ENCODE measurements at places on chromosomes 3 and 15.

DNA sequence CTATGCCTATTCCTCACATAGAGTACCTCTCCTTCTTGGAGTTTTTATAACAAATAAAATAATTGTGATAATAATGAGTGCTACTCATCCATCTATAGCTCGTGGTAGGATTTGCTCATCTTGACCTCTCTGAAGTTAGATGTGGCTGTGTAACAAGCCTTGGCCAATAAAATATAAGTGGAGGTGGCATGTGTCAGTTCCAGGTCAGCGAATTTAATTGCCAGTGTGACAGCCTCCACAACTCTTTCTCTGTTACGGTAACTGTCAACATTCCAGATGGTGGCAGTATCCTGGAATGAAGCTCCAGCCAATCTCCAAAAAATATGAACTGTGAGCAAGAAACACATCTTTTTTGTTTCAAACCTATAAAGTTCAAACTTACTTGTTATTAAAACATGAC is 13.8 kb downstream of the CLRN1 start:
- DNase-seq, result no peak

DNA sequence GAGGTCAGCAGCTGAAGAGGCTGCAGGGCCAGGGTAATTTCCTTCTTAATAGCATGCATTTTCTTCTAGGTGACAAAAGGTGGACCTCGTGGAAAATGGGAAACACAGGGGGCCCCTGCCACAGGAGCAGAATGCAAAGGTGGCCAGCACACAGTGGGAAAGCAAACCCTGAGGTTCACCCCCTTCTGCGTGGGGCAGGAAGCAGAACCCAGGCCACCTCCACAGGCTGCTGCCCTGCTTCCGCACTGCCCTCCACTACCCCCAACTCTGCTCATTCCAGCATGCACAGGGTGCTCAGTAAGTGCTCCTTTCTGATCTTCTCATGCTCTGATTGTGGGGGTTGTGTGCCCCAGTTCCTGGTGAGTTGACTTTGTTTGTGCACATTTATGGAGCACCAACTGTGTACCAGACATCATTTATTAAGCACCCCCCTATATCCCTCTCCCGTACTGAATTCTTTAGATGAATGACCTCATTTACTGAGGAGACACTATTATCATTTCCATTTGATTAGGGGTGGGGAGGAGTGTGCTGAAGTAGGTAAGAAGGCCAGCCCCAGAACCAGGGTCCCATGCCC is 12.7 kb upstream of the FGD5 start:
- DNase-seq, result no peak

- DNase-seq, result no peak
Measured at GRCh38 chr3:186237915-186238314, 124.1 kb downstream of the DGKG start.

GRCh38 chr15:54033356-54033860 is 55.2 kb downstream of the UNC13C start:
- no peak for DNase-seq
